H1 (cell line): ENCODE measurements at places on chromosomes 6 and 20. TPM values are rescaled to one million over a fixed set of nuclear protein-coding genes. Genes with fewer than 3 reads are reported as not detected.

DNA sequence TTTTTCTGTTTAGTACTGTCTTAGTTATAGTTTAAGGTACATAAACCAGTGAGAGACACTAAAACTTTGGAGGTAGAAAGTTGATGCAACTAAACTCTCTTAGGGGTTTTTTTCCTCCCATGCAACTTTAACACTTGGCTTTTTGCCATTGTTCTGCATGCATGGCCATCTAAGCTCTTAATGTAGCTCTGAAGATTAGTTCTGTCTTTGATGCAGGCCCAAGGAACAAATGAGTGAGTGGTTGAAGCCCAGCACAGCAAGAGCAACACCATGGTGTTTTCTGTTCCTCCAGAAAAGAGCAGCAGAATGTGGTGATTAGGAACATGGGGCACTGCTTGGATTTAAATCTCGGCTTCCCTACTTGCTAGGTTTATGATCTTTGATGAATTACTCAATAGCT, 89.3 kb downstream of the L3MBTL3 start:
- H3K27ac ChIP-seq = no peak overlapping the region
- no peaks in the 10 kb centered on the region for H3K36me3 ChIP-seq

- no peak overlapping the region for H3K4me3 ChIP-seq
- peaks cover 2% of the 10 kb centered on the region; the same call in 1 of the 2 replicates for H3K27me3 ChIP-seq
- no peak overlapping the region for H3K27ac ChIP-seq
- no peaks in the 10 kb centered on the region for H3K36me3 ChIP-seq
- H3K4me1 ChIP-seq = peaks cover 3% of the 10 kb centered on the region; the same call in 1 of the 2 replicates
- no peak for DNase-seq
Observed at GRCh38 chr6:90351696-90352095, 55.1 kb upstream of the BACH2 start.

Gene HIVEP2
- 5.9 and 6.1 TPM in 2 replicates for total RNA-seq

GRCh38 chr6:63805808-63806572, 170.4 kb downstream of the PHF3 start:
- H3K4me3 ChIP-seq = no peak overlapping the region
- DNase-seq = no peak
- H3K27me3 ChIP-seq = no peaks in the 10 kb centered on the region
- H3K4me1 ChIP-seq = no peaks in the 10 kb centered on the region
- no peaks in the 10 kb centered on the region for H3K36me3 ChIP-seq

DNA sequence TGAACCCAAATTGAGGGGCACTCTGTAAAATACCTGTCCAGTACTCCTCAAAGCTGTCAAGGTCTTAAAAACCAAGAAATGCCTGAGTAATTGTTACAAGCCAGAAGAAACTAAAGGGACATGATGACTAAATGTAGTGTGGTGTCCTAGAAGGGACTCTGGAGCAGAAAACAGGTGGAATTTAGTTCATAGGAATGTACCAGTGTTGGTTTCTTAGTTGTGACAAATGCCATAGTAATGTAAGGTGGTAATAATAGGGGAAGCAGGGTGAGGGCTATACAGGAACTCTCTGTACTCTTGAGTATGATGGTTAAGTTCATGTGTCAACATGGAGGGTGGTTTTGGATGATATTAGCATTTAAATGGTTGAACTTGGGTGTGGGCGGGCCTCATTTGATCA, 92.3 kb downstream of the CNBD2 start:
- H3K4me3 ChIP-seq = no peak overlapping the region
- DNase-seq = no peak
- H3K4me1 ChIP-seq = peaks cover 4% of the 10 kb centered on the region

Gene ULBP2
- total RNA-seq = not detected in 2 replicates

Gene C6orf118
- total RNA-seq = 0.40 and 0.58 TPM in 2 replicates

Gene MDFI
- total RNA-seq = 38.5 and 41.0 TPM in 2 replicates

Gene RGS17
- total RNA-seq = 10.7 and 12.2 TPM in 2 replicates

DNA sequence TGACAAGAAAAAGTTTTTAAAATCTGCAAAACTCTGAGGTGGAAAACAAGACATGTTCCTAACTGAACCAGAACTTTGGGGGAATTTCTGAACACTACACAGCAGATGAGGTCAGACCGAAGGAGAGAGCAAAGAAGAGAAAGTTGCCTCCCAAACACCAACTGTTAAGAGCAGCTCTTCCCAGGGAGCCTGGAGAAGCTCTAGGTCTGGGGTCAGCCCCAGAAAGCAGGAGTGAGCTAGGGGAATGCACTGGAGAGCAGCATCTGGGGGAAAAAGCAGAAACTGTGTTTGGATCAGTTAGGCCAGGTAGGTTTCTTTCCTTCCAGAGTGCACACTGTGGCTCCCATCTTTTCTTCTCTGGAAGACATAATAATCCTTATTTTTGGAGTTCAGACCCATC, 41.3 kb downstream of the FKBP5 start:
- H3K27ac ChIP-seq = no peak overlapping the region
- H3K36me3 ChIP-seq = no peaks in the 10 kb centered on the region
- no peaks in the 10 kb centered on the region for H3K4me1 ChIP-seq
- no peak for DNase-seq
- no peak overlapping the region for H3K4me3 ChIP-seq

GRCh38 chr6:93823489-93823888, 404.1 kb upstream of the EPHA7 start:
- DNase-seq = no peak
- no peak overlapping the region for H3K4me3 ChIP-seq
- no peak overlapping the region for H3K27ac ChIP-seq
- no peaks in the 10 kb centered on the region for H3K4me1 ChIP-seq
- H3K27me3 ChIP-seq = no peaks in the 10 kb centered on the region

Gene UBD
- not detected in 2 replicates for total RNA-seq

DNA sequence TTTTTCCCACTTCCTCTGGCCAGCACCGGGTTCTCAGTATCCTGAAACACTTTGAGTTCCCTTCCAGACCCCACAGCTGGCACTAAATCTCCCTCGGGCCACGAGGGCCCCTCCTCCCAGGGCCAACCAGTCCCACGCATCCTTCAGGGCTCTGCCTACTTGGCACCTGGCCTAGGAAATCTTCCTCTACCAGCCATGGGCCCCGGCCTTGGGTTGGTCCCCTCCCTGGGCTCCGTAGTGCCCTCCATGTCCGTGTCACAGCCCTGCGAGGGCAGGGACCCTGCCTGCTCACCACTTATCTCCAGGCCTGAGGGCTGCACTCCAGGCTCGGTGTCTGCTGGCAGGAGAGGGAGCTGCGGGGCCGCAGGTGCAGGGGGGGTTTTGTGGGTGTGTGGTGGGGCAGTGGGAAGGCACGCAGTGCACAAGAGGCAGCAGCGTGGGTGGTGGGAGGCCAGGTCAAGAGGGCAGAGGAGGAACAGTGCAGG, 48.8 kb upstream of the CDH22 start:
- H3K4me3 ChIP-seq = no peak overlapping the region
- H3K36me3 ChIP-seq = peaks cover 5% of the 10 kb centered on the region
- H3K27ac ChIP-seq = no peak overlapping the region
- no peaks in the 10 kb centered on the region for H3K4me1 ChIP-seq
- no peaks in the 10 kb centered on the region for H3K27me3 ChIP-seq
